ENCODE measurements at places on chromosomes 3 and 15.

GRCh38 chr15:64893481-64894394 is 18.0 kb upstream of the ANKDD1A start:
- peak; percentile 90 for DNase-seq

DNA sequence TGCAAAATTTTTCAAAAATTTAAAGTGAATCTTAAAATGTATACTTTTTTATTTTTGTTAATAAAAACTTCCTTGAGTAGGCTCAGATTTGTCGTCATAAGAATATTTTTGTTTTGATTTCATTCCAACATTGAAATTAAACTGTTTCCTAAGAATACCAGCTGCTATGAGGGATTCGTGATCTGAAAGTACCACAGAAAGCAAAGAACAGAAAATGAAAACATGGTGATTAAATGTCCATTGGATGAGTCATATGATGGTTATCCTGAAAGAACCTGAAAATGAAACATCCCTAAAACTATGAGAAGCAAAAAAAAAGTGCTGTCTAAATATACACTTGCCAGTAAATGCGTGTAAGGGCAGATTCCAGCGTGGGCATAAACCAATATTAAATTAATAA is 143.8 kb downstream of the GMNC start:
- DNase-seq: no peak

DNA sequence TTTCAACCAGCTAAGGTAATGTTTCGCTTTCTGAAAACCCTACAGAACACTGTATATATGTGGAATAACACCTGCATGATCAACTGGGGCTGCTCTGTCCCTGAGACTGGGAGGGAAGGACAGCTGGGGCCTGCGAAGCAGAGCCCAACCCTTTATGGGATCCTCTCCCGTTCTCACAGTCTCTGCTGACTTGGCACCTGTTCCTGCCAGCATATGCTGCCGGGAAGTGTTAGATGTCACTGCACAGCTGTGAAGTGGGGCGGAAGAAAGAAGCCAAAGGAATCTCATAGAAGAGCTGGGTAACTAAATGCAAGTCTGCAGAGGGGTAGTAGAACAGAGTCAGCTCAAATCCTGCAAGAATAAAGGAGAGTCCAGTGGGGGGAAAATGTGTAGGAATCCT is 29.6 kb downstream of the LRRC3B start:
- DNase-seq: no peak

- DNase-seq: no peak
These were observed 287.2 kb downstream of the SHQ1 start for GRCh38 chr3:72560846-72561675.
